GM12878 (cell line): ENCODE measurements at places on chromosomes 6 and 20. TPM values are rescaled to one million over a fixed set of nuclear protein-coding genes. Genes with fewer than 3 reads are reported as not detected.

GRCh38 chr6:33297406-33297955 is 1.3 kb downstream of the RGL2 start:
- no peak for DNase-seq
- H3K4me1 ChIP-seq = peaks cover 11% of the 10 kb centered on the region
- peaks cover 10% of the 10 kb centered on the region for H3K36me3 ChIP-seq

DNA sequence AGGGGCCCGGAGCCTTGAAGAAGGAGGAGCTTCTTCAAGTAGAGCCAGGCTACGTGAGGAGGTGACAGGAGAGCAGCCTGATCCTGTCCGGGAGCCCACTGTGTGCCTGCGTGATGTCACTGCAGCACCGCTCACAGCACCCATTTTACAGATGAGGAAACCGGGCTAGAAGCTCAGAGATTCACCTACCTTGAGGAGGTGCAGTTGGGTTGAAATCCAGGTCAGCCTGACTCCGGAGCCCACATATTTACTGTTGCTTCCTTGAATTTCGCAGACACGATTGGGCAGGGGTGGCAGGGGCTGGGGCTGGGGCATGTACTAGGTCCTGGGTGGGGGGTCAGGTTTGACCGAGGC is 12.5 kb downstream of the VSTM2L start:
- H3K4me3 ChIP-seq = no peak overlapping the region
- H3K36me3 ChIP-seq = no peaks in the 10 kb centered on the region
- H3K4me1 ChIP-seq = peaks cover 7% of the 10 kb centered on the region
- H3K27ac ChIP-seq = no peak overlapping the region
- no peaks in the 10 kb centered on the region for H3K27me3 ChIP-seq

- peaks cover 30% of the 10 kb centered on the region for H3K4me1 ChIP-seq
- H3K27ac ChIP-seq = peak overlapping the region; percentile 67; the same call in 1 of the 2 replicates
- H3K36me3 ChIP-seq = no peaks in the 10 kb centered on the region
- no peaks in the 10 kb centered on the region for H3K27me3 ChIP-seq
- no peak overlapping the region for H3K4me3 ChIP-seq
Measured at GRCh38 chr6:16841241-16841640, 80.0 kb upstream of the ATXN1 start.

- H3K4me3 ChIP-seq = no peak overlapping the region
- H3K27ac ChIP-seq = peak overlapping the region; percentile 48
- no peaks in the 10 kb centered on the region for H3K36me3 ChIP-seq
- peaks cover 7% of the 10 kb centered on the region for H3K4me1 ChIP-seq
Measured at GRCh38 chr20:33570743-33571142, 80.8 kb downstream of the CBFA2T2 start.

GRCh38 chr6:53338304-53338703 is 10.4 kb downstream of the ELOVL5 start:
- H3K36me3 ChIP-seq = no peaks in the 10 kb centered on the region
- H3K4me3 ChIP-seq = no peak overlapping the region
- H3K27ac ChIP-seq = no peak overlapping the region
- no peak for DNase-seq
- no peaks in the 10 kb centered on the region for H3K27me3 ChIP-seq
- H3K4me1 ChIP-seq = peaks cover 31% of the 10 kb centered on the region

DNA sequence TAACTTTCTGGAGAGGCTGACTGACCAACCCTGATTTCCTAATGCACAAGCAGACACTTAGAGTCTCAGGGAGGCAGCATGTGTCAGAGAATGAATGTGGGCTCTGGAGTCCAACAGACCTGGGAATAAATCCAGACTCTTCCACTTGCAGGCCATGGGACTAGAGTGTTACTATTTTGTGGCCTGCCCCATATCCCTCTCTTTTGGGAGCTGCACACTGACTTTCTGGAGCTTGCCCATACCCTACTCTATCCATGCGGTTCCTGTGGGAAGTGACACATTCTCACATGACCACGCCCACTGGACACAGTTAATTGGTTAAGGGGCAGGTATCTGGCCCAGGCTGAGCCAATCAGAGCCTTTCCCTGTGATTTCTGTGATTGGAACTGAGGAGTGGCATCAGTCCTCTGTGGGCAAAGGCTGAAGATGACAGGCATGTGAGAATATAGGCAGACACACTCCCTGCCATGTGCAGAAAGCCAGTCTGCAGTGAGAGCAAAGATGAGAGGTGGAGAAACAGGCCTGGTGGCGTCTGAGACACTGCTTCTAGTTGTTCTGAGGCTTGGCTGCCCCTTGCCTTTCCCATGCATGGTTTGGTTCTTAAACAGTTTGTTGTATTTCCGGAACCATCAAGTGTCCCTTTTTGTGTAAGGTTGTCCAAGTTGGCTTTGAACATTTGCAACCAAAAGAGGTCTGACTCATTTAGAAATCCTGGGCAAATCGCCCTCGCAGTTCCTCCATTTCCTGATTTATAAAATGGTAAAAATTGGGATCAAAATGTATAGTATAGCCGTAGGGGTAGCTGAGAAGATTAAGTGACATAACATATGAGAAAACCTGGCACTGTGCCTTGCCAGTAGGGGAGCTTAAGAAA is 125.6 kb downstream of the CDC5L start:
- H3K4me1 ChIP-seq = no peaks in the 10 kb centered on the region
- no peak overlapping the region for H3K4me3 ChIP-seq
- no peak for DNase-seq
- no peak overlapping the region for H3K27ac ChIP-seq
- no peaks in the 10 kb centered on the region for H3K36me3 ChIP-seq

Gene BIRC7
- total RNA-seq = not detected in 2 replicates

Gene FRMD1
- not detected in 2 replicates for total RNA-seq

Gene SLC44A4
- 0.18 and 0.56 TPM in 2 replicates for total RNA-seq

Gene TGM3
- not detected in 2 replicates for total RNA-seq

Gene GSTA5
- total RNA-seq = not detected in 2 replicates

Gene POU3F2
- not detected in 2 replicates for total RNA-seq

Gene BTBD9
- total RNA-seq = 8.6 and 9.6 TPM in 2 replicates
